ENCODE measurements at places on chromosomes 6 and 20.
A peak's percentile ranks its signal among the peaks of the same experiment; 100 is the strongest.

DNA sequence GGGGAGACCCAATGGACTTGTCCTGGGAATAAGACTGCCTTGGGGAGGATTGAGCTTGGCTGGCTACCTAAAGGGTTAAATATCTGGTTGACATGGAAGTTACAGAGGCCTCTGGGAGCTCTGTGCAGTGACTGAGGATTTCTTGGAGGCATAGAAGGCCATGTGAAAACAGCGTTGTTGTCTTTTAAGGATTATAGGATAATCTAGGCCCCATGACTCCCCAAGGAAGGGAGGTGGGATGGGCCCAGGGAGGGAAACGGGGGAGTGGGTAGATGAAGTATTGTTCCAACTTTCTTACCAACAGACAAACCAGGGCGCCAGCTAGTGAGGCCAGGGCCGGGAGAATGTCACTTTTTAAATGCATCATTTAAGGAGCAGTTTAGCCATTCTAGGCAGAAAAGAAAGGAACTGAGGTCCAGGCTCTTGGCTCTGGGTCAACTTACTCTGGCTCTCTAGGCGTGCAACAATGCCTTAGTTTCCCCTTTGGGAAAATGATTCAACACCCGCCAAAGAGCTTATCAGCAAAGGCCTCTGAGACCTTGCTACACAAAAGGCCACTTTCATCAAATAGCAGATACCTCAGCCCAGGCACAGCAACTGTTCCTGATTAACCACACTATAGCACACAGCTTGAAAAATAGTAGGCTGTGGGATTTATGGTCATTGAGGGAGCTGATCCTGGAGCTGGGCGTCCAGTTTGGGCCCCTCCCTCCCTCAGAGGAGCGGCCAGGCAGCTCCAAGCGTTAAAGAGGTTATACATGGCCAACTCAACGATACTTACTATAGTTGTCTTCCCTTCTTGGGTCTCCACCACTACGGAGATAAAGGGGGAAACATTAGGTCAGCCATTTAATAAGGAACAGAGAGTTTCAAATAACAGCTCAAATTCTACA is 7.0 kb downstream of the MRPS18A start:
- DNase-seq = no peak

DNA sequence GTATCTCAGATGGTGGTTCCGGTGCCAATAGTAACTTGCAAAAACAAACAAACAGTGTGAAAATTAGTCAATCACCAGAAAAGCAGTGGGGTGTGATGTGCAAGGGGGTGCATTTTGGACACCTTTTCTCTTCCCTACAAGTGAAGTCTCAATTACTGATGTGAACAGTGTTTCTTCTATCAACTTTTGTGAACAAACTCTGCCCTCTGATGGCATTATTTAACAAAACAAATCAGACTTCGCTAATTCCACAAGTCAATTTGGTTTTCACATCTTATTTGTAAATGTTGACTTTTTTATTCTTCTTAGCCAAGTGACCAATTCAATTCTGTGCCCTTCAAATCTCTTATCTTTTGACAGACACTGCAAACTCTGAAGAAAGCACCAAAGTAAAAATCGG is 212.2 kb downstream of the UST start:
- DNase-seq = peak; percentile 36

- no peak for DNase-seq
Measured at GRCh38 chr20:4366076-4366475, 350.7 kb upstream of the RNF24 start.

GRCh38 chr20:54093423-54094267 is 23.3 kb upstream of the BCAS1 start:
- DNase-seq = no peak

DNA sequence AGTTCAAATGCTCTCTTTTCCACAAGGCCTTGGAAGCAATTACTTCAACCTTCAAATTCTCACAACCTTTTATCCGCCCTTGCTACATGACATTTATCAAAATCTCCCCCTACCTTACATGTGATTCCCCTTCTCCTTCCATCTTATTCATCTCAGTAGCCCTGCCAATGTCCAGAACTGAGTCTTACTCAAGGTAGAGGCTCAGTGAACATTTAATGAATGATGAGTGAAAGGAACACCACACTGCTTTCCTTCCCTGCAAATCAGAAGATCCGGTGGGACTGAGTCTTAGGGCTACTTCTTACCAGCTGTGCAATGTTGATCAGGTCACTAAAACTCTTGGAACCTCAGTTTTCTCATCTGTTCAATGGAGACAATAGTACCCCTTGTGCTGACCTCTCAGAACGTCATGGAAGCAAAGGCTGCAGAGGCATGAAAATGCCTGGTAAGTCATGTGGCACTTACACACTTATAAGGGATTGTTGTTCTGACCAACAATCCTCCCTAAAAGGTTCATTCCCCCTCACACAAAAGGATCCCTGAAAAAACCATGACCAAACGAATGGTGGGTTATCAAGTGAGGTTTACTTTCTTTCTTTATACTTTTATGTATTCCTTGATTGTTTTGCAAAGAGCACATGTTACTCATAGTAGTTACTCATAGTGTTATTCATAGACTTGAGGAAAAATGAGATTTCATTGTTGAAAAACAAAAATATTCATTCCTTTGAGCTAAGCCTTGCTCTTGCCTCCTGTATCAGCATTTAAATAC is 6.5 kb downstream of the MDGA1 start:
- DNase-seq = no peak

GRCh38 chr6:72151742-72152141 is 265.4 kb downstream of the RIMS1 start:
- no peak for DNase-seq

- no peak for DNase-seq
Measured at GRCh38 chr6:5089481-5090438, 4.6 kb downstream of the PPP1R3G start.

- DNase-seq = no peak
Measured at GRCh38 chr20:59863058-59863457, 70.4 kb downstream of the SYCP2 start.

DNA sequence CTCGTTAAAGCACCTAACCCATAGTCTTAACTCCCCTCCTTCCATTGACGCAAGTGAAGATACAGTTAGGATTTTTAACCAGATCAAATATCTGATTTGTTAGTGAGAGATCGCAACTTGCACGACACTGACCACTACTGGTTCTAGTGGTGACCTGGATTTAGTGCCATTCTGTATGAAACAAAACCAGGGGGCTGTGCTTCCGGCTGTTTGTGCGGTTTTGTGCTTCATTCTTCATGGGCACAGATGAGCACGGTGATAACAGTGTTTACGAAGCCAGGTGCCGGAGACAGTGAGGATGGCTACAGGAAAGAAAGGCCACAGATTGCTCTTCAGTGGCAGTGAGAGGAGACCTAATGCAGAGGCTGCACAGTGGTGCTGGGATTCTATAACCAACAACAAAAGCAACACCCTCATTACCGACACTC is 75.5 kb downstream of the NOL4L start:
- DNase-seq = no peak

GRCh38 chr6:167898673-167899311 is 72.1 kb downstream of the AFDN start:
- DNase-seq = peak; percentile 64

- DNase-seq = no peak
Measured at GRCh38 chr20:43658069-43658722, 8.7 kb upstream of the MYBL2 start.

GRCh38 chr20:40931410-40932044 is 97.1 kb upstream of the TOP1 start:
- DNase-seq = peak; percentile 68

Data from hematopoietic multipotent progenitor cell (in vitro differentiated cells).